Stimulated activated CD4-positive, alpha-beta T cell treated with anti-CD3 and anti-CD28 coated beads, Interleukin-4, amount 100 ng/mL, for 4 hours (primary cell): ENCODE measurements at places on chromosomes 5 and 9.

DNA sequence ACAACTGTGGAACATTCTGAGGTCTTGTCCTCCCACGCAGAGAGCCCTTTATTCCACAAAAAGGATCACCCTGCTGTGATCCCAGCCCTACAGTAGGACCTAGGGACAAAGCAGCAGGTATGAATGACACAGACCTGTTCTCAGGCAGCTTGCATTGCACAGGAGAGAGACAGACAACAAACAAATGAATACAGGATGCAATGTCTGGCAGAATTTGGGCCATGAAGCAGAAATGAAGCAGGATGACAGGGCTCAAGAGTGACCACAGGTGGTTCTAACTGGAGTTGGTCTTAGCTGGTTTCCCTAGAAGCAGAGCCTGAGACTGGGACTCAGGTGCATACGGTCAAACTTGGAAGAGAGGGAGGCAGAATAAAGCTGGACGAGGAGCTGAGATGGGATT, 388.8 kb downstream of the CDK5RAP2 start:
- DNase-seq: no peak

DNA sequence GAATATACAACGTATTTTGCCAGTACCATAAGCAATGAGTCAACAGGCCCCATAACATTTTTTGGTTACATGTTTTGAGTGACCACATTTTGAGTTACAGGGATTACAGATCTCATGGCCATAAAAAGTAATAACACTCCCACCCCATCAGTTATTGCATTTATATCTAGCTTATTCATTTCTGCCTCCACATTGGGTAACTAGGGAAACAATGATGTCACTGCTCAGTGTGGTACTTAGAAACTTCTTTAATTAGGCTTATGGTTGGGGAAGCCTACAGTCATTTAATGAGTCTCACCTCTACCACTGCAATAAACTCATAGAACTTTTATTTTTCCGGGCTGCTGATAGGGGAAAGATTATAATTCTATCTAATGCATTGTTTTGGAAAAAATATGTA, 39.9 kb upstream of the SMIM15 start:
- DNase-seq: no peak

GRCh38 chr5:11324521-11325289, 563.7 kb upstream of the DAP start:
- DNase-seq: no peak

GRCh38 chr5:175728316-175728715, 70.4 kb downstream of the HRH2 start:
- no peak for DNase-seq

GRCh38 chr9:133251773-133252172, 23.2 kb downstream of the ABO start:
- DNase-seq: no peak

DNA sequence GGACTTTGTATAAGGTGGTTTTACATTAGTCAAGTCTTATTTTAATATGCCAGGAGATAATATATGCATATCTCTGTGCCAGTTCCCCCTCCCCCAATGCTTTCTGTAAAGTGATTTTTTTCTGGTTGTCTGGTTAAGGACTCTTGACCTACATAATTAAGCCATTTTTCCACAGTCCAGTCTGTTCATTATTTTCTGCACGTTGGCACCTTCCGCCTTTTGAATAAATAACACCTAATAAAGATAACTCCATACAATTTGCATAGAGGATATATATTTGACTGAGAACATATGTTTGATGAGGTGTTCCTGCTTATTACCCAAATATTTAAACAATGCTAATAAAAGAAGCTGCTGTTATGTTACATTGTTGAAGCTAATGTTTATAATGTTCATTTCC, 320.9 kb downstream of the DMAC1 start:
- no peak for DNase-seq

DNA sequence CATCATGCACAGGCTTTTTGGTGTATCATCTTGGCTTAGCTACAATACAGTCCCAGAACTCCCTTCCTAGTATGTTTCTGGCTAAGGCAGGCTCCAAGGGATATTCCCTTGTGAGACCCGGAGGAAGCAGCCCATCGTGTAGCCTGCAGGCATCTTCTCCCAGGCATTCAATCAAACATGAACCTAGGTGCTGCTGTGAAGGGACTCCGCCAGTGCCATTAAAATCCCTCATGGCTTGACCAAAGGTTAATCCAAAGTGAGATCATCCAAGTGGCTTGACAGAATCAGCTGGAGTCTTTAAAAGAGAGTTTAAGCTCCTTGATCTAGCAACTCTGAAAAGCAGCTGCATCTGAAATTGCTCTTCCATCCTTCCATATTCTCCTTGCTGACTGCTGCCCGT, 333.9 kb downstream of the DIRAS2 start:
- no peak for DNase-seq

- DNase-seq: no peak
These were observed 8.6 kb downstream of the CACFD1 start for GRCh38 chr9:133468374-133468773.

DNA sequence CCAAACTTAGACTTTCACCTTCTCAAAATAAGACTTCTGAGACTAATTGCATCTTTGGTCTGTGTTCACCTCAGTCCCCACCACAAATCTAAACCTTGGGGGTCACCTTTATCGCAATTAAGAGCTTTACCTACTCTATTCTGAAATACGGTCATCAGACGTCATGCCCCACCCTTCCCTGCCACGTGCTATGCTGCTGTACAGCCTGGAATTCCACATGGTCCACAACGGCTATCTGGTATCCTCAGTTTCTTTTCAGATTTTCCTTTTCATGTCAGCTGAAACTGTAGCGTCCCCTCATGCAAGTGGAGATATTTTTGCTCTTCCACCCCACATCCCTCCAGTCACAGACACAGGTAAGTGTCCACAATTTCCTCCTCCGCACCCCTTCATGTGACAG, 511.1 kb downstream of the DIRAS2 start:
- no peak for DNase-seq

DNA sequence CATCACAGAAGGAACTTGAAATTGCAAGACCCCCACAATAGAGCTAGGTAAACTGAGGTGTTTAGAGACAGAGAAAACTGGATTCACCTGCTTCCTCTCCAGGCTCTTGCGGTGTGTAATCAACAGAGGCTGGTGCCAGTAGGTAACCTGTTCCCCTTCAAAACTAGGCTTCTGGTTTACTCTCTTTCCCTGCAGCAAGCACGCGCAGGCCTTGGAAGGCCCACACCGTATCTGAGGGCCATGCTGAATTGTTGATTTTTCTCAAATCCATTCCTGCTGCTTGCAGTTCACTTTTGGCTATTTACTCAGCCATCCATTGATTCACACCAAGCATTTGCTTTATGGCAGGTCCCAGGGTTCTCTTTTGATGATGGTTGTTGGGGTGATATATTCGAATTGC, 667 bp upstream of the FRRS1L start:
- no peak for DNase-seq

GRCh38 chr9:9914174-9914573, 698.6 kb downstream of the PTPRD start:
- DNase-seq: no peak

- DNase-seq: no peak
These were observed 104.5 kb downstream of the RGS3 start for GRCh38 chr9:113568081-113568435.

GRCh38 chr9:38347946-38348345, 44.6 kb upstream of the ALDH1B1 start:
- no peak for DNase-seq

DNA sequence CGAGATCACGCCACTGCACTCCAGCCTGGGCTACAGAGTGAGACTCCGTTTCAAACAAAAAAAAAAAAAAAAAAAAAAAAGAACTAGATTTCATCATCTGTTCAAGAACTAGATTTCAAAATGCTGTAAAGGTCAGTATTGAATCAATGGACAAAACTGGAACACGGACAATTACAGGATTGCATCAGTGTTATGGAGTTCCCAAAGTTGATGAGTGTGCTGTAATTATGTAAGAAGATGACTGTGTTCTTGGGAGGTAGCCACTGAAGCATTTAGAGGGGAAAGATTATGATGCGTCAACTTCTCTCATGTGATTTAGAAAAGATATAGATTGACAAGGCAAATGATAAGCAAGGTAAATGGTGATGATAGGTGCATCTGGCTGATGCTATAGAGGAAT, 6.5 kb downstream of the FAM240B start:
- DNase-seq: no peak

- no peak for DNase-seq
These were observed 214.8 kb downstream of the AOPEP start for GRCh38 chr9:94941211-94941875.

GRCh38 chr9:98529841-98530240, 178.9 kb downstream of the GABBR2 start:
- DNase-seq: no peak

DNA sequence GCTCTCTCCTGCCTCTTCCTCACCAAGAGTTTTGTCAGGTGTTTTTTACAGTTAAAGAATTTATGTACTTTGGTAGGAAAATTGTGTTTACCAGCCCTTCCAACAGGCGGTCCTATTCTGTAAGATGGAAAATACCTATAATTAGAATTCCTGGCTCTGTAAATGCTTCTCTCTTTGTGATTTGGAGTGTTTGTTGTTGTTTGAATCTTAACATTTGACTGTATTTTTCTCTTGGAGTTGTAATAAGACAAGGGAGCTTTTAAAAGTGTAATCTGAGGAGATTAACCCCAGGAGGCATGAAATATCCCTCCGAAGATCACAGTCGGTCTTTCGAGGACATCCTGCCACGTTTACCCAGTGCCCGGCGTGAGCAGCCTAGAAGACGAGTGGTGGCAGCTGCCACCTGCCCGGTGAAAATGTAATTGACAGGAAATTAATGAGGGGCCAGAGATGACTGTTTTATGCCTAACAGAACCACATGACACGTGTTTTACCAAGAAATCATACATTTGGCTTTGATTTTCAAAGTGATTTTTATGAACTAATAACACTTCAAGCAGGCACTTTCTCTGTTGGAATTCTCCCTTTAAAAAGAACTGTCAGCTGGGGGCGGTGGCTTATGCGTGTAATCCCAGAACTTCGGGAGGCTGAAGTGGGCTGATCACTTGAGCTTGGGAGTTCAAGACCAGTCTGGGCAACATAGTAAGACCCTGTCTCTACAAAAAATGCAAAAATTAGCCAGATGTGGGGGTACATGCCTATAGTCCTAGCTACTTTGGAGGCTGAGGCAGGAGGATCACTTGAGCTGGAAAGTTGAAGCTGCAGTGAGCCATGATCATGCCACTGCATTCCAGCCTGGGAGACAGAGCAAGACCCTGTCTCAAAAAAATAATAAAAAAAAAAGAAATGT, 20.0 kb downstream of the ANKRD33B start:
- no peak for DNase-seq

DNA sequence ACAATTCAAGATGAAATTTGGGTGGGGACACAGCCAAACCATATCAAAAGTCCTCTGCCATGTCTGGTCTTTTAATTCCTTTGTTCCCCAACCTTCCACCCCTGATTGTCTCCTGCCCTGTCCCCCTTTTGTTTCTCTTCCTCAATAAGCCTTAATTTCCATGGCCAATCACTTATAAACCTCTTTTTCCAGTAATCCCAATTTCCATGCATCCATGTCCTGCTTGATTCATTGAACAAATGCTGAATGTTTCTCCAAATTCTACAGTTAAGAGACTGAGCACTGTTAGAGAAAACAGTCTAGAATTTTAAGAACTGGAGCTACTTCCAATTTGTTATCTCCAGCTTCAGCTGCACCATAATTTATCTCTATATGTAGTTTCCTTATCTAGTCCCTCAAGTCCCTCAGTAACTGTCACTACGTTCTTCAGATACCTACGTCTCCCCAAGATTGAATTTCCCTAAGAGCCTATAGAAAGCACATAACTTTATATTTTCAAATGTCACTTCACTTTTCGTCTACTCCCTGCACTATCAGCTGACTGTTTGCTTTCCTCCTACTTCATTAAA, 34.2 kb downstream of the TARS1 start:
- no peak for DNase-seq

GRCh38 chr5:56487528-56488115, 254.5 kb upstream of the ANKRD55 start:
- no peak for DNase-seq

GRCh38 chr9:34547960-34548611, 25.3 kb upstream of the ENHO start:
- DNase-seq: no peak

- no peak for DNase-seq
These were observed 14.4 kb downstream of the NR5A1 start for GRCh38 chr9:124492818-124493217.

DNA sequence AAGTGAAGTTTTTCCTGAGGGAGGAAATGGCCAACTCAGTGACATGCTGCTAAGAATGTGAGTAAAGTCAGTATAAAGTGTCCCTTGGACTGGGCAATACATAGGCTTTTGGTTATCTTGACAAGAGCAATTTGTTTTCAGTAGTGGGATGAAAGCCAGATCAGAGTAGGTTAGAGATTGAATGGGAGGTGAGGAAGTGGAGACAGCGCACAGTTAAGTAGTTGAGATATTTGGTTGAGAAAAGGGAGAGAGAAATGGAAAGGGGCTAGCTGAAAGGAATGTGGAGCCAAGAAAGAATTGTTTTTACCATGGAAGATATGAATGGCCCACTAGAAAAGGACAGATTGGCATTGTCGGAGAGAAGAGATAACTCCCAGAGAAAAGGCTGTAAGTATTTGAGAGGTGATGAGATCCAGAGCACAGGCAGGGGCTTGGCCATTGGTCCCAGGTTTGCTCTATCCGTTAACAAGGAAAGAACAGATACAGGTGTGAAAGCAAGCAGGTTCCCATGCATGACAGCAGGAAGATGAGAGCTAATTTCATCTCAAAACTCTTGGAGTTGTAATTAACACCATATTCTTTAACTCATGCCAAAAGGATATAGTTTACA, 392.0 kb downstream of the NR2F1-AS1 start:
- DNase-seq: no peak

- no peak for DNase-seq
These were observed 491.9 kb upstream of the TUSC1 start for GRCh38 chr9:26170190-26170589.

GRCh38 chr9:86097510-86098224, 1.7 kb downstream of the GOLM1 start:
- no peak for DNase-seq

DNA sequence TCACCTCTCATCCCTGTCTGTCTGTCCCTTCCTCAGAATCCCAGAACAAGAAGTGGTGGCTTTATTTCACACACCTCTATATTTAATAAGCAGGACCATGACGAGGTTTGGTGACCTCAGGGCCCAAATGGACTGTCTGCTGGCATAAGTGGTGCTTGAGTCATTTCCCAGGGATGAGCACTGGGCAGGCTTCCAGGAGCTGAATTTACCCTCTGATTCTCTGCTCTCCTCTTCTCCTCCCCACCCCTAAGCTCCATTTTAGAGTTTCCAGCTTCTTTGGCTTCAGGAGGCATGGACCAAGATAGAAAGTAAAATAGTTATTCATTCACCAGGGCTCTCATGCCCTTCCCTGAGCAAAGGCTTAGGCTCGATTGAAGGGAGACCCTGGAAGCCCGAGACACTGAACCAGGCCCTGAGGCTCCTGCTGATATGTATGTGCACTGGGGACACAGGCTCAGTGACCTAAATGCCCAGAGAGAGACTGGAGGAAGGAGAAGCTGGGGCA, 69.1 kb downstream of the PPARGC1B start:
- DNase-seq: no peak

GRCh38 chr5:173791878-173792277, 96.3 kb upstream of the CPEB4 start:
- DNase-seq: no peak
